ENCODE measurements at places on chromosomes 12 and 14.

DNA sequence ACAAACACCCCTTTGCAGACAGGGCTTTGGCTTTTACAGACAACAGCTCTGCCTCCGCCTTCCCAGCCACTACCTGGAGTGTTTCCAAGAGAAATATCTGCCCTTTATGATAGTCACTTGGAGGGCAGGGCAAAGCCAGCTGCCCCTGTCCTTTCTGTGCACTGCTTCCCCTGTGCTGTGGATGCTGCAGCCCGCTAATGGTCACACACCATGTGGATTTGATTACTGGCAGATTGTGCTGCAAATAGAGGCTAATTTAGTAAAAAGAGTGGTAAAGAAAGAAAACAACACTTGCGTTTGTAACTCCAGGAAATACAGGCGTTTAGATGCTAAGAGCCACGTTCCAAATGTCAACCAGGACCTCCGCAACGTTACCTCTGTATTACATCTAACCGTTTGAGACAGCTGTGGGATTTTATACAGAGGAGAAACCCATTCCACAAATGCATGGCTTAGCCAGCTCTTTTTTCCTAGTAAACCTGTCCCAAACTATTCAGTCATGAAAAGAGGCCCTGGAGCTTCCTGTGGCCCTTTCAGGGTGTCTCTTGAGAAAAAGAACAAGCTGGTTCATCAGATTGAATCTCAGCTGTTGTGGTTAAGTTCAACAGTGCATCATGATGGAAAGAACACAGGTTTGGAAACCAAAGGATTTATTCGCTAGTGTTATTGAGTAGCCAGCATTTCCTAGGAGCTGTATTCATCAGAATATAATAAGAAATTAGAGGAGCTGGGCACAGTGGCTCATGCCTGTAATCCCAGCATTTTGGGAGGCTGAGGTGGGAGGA is 30.1 kb upstream of the PWP1 start:
- peak; percentile 70 for ATAC-seq

GRCh38 chr14:71448431-71449315 is 483.6 kb upstream of the RGS6 start:
- ATAC-seq = no peak

DNA sequence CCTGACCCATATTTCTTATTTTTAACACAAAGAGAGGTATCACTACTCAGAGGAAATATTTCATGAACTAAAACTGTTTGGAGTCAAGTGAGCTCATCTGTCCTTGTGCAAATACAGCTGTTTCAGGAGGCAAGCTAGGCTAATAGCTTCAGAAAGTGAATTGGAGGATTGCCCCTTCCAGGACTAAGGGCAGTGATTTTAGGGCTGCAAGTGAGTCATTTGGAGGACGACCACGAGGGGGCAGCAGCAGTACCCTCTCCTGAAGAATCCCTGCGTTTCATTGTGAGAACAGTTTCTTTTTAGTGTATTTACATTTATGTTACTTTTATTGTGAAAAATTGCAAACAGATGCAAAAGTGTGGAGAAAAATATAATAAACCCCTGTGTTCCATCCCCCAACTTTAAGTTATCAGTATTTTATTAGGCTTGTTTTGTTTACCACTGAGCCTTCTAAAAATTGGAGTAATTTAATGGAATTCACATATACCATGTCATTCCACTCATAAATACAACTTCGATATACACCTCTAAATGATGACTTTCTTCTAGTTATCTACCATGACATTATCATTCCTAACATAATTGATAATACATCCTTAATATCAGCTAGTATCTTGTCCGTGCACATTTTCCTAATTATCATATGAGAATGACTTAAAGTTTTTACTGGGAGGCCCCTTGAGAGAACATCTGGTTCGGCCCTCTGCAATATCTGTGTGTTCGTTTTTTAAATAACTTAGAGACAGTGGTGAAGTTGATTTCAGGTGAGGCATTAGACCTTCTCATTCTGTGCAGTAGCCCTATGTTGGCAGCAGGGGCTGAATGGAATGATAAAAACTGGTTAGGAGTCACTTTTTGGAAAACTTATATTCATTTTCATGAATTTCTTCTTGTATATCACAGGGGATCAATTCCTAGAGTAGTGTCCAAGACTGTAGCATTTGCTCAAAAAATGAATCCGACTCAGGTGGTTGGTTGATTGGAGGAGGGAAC is 13.7 kb downstream of the FOXJ2 start:
- peak; percentile 96 for ATAC-seq

- 0 out of 3 replicates have a peak, but pooled peaks have one; percentile 5 for ATAC-seq
These were observed 180.5 kb upstream of the HMGA2 start for GRCh38 chr12:65643595-65644386.

GRCh38 chr12:69136931-69137613 is 102.3 kb upstream of the CPSF6 start:
- no peak for ATAC-seq

GRCh38 chr12:18749386-18749957 is 11.6 kb downstream of the CAPZA3 start:
- ATAC-seq = peak; percentile 59

DNA sequence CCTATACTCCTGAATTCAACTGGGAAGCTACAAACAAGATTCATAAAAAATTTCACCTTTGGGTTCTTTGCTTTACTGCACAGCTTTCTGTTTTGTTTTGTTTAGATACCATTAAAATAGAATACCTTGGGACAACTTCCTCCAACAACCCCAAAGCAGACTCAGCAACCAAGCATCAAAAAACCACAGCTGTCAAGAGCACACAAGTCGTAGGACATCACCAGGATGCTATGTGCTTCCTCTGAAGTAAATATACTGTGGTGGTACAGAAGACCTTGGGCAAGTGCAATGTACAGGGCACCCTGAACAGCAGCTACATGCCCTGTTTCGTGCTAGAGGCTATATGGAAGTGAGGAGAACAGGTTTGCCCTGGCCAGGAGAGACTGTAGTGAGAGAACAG is 359.3 kb downstream of the BCL11B start:
- ATAC-seq = no peak

GRCh38 chr12:56994231-56994746 is 12.1 kb downstream of the ZBTB39 start:
- no peak for ATAC-seq

DNA sequence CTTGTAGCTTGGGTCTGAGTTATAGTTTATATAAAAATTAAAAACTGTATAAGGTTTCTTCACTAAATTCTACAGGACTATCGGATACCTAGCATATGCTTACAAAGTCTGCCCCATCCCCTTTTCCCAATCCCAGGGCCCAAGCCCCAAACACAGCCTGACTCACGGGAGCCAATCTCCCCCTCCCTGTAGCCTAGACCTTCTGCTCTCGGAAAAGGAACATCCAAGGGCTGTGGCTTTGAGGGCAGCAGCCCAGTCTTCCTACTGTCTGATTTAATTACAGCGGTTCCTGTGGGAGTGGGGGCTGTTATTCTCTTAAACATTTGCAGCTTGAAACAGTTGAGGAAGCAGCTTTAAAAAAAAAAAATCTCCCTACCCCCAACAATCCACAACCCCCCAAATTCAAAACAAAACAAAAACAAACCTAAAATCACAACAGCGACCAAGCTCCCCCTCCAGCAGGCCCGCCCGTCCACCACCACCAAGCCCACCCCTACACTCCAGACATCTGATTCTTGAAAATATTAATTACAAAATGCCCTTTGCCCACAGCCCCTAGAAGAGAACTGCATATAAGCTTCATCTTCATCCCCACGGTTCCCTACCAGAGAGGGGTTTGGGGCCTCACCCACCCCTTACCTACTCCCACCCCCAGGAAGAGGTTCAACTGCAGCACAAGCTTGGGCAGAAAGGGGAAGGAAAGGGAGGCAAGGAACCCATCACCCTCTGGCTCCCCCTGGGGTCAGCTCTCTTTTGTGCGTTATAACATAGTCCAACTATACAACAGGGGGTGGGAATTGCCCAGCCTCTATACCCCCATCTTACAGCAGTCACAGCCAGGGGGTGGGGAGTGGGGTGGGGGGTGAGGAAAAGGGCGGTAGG is 1.1 kb upstream of the PRKAG1 start:
- ATAC-seq = peak; percentile 3

- no peak for ATAC-seq
These were observed 5.1 kb downstream of the AHNAK2 start for GRCh38 chr14:104973135-104973384.

GRCh38 chr12:27277846-27278260 is 33.8 kb downstream of the STK38L start:
- peak; percentile 79 for ATAC-seq

DNA sequence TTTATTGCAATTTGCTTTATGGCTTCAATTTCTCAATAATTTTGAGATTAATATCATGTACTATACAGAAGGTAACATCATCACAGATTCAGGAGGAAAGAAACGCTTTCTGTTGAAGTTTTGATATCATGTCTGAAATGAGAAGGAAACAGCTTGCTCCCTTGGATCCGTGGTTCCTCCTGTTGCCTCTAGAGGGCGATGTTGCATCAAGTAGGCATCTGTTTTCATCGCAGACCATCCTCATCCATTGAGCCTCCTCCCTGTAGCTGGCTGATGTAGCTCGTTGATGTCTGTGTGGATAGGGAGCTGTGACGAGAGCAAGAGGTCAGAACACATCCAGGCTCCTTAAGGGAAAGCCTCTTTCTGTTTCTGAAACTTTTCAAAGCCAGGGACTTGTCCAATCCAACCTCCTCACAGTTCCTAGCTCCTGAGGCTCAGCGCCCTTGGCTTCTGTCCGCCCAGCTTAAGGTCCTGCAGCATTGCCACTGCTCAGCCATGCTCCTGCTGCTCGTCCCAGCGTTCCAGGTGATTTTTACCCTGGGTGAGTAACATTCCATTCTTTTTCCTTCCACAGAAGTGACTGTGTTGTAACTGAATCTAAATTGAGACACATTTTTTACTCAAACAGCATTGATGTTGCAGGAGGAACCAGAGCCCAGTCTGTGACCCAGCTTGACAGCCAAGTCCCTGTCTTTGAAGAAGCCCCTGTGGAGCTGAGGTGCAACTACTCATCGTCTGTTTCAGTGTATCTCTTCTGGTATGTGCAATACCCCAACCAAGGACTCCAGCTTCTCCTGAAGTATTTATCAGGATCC is 304.8 kb upstream of the OR4E1 start:
- ATAC-seq = peak; percentile 60

- ATAC-seq = no peak
These were observed 21.2 kb downstream of the ZBTB42 start for GRCh38 chr14:104821971-104822608.

DNA sequence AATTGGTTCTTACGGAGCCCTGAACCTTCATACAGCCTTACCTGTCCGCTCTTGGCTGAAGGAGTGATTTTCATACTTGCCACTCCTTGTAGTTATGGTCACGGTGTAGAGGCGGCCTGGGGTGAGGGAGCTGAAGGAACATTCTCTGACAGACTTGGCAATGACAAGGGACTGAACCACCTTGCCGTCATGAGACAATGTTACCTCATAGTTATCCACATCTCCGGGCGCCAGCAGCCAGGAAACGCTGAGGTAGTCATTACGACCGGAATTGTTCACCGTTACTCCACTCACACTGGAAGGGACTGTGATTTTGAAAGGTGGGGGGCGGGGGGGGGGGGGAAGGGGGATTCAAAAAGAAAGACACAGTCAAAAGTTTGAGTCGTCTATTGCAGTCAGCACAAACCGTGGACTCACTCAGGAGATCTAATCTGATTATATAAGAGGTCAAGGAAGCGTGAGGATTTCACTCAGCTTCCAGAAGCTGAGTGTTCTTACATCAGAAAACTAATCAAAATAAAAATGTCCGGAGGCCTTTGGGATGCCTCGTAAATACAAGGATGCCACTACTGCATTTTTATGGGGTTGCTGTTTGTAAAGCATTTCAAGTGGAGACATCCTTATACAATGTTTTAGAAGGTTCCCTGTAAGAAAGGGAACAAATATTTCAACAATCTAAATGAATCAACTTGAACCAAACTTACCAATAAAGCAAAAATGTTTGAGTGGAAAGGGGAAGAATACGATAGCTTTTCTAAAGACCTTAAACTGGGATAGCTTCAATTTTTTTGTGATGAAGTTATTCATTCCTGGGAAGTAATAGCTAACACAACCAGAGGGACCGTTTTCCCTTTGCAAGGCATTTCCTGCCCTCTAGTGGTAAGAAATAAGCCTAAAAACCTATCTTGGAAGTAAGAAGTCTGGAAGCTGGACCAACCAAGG is 60.6 kb downstream of the PTPRB start:
- peak; percentile 99 for ATAC-seq

GRCh38 chr12:87165733-87166375 is 863.3 kb downstream of the C12orf50 start:
- no peak for ATAC-seq

DNA sequence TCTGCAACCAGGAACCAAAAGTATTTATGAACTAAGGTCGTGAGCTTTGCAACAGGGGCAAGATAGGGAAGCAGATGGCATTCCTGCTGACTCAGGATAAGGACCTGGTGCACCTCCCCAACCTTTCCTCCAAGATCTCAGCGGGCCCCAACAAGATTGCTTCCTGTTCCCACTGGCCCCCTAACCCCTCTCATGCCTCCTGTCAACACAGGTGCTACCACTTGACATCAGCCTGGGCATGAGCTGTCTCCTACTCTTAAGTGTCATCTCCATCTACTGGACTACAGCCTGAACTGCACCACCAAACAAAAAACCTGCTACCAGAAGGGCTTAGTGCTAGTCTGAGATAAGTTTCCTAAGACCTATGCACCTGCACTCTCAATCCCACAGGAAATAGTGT is 32.7 kb downstream of the MED6 start:
- peak; percentile 72 for ATAC-seq

DNA sequence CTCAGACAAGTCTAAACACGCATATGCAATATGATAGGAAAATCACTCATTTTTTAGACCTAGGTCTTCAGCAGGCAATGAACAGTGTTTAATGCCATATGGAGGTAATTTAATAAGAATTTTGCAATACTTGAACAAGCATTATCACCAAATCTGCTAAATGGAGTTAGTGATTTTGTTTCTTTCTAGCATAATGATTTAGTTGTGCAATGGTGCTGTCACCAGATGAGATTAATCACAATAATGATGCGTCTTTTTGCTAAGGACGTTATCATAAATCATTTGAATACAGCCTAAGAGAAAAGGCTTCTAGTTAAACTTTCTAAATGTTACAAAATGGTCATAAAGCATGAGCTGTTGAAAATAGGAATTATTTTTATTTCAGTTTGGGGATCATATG is 170.0 kb upstream of the SLC16A7 start:
- ATAC-seq = no peak

DNA sequence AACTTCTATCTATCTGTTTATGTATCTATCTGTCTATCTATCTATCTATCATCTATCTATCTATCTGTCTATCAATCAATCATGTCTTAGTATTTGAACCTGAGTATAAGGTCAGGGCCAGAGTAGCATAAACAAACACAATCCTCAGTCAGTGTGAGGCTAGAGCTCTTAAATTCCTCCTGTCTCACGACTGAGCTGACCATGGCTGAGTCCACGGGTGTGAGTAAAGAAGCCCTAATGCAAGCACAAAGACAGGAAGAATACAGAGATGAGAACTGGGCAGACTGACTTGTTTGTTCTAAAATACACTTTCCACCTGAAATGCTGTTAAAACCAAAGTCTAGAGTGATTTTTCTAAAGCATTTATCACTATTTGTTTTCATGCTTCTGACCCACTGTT is 47.2 kb upstream of the STXBP6 start:
- ATAC-seq = no peak

- peak; percentile 71 for ATAC-seq
These were observed 27.7 kb downstream of the FIGNL2 start for GRCh38 chr12:51820526-51821439.

- ATAC-seq = no peak
These were observed 23.6 kb downstream of the PGAM5 start for GRCh38 chr12:132734206-132734605.

GRCh38 chr12:6827437-6827911 is 733 bp upstream of the P3H3 start:
- peak; percentile 68 for ATAC-seq
